ENCODE measurements at places on chromosomes 7 and 10. TPM values are rescaled to one million over a fixed set of nuclear protein-coding genes. Genes with fewer than 3 reads are reported as not detected.
A peak's percentile ranks its signal among the peaks of the same experiment; 100 is the strongest.

DNA sequence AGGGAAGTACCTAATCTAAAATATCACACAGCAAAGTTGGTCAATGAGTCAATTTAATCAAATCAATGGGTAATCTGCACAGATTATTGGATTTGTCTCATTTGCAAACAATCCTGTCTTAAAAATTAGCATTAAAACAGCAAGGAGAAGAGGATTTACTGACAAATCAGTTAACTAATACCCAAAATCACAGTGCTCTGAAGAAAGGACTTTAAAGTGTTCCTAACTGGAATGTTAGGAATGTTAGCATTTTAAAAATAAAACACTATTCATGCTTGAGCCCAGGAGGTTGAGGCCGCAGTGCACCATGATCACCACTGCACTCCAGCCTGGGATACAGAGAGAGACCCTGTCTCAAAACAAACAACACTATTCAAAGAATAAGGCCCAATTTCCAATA is 83.1 kb downstream of the CHCHD3 start:
- no peak for DNase-seq

Gene NPS
- not detected for total RNA-seq

DNA sequence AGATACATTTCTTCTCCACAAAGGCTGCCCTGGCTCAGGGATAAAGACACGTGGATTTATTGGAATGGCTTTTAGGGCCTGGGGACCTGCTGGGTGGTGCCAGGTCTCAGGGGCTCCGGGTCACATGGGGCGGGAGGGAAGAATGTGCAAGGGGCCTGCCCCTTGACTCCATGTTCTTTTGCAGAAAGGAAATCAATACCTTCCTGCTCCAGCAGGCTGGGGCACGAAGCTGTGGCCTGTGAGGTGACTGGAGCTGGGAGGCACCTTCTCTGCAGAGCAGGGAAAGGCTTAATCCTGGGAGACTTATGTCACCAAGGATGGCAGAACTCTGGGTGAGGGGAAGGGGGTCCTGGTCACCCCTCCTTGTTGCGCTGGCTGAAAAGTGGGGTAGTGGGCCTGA is 42.3 kb upstream of the GNA12 start:
- no peak for DNase-seq

Gene SPAM1
- not detected for total RNA-seq

Gene TBATA
- total RNA-seq: not detected

- no peak for DNase-seq
Measured at GRCh38 chr10:1205450-1206030, 149.4 kb downstream of the WDR37 start.

GRCh38 chr7:22842973-22843372 is 20.3 kb upstream of the TOMM7 start:
- no peak for DNase-seq

Gene CLDN3
- 81.6 TPM for total RNA-seq

GRCh38 chr7:94510582-94511496 is 1.2 kb downstream of the CASD1 start:
- DNase-seq: peak; percentile 33

DNA sequence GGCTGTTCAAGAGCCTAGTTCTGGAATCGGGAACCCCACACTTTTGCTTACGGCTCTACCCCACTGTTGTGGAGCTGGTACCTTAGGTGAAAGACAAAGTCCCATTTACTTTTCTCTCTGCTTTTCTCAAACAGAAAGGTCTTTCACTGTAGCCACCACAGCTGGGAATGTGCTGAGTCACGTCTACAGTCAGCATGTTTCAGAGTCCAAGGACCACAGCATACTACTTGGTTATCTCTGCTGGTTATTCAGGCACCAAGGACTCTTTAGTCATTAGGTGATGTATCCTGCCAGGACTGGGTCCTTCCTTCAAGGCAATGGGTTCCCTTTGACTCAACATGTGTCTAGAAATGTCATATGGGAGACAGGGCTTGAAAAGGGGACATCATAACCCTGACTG is 266.8 kb upstream of the STEAP1 start:
- DNase-seq: no peak

Gene OR2A12
- not detected for total RNA-seq

Gene CNPY4
- total RNA-seq: 11.8 TPM

DNA sequence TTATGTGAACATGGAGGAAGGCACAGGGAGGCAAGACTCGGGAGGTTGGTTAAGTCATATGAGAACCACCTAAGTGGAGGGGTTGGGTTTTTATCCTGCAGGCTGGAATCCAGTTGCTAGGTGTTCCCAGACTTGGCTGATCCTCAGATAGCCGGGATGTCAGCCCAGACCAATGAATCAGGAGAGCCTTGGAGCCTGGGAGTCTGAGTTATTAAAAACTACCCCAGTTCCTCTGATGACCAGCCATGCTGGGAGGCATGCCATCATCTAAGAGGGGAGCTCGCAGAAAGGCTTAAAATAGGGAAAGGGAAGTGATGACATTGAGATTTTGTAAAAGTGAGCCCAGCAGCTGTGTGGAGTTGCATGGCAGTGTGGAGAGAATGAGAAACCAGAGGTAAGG is 238.1 kb downstream of the ZNF248 start:
- no peak for DNase-seq

GRCh38 chr10:104329735-104330134 is 8.5 kb downstream of the ITPRIP start:
- DNase-seq: peak; percentile 22

DNA sequence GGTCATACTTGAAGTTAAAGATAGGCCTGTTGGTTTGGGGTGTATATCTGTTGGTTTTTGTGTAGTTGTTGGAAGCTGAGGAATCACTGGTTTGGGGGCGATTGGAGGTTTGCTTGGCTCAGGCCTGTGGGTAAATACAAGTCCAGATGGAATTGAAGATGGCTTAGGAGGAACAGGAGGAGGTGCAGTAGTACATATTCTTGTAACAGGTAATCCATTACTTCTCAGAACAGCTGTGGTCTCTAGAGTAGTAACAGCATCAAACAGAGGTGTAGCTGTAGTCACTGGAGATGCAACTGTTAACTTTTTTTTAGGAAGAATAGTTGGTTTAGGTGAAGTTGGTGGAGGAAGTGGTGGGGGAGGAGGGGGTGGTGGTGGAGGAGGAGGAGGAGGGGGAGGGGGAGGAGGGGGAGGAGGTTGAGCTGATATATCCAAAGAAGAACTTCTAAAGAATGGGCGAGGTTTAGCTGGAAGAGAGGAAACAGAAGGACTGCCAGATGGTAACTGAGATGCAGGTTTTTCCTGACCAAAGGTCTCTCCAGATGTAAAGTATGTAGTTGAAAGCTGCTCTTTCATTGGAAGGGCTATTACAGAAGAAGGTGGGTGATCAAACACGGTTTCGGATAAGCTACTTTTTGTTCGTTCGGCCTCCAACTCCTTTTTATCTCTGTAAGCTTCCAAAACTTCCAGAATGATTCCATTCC is 209.2 kb downstream of the PCLO start:
- DNase-seq: no peak

Gene DENND2A
- 13.1 TPM for total RNA-seq

Gene ACBD7
- total RNA-seq: 1.1 TPM

Data from breast epithelium (tissue), 4 donors.